NCI-H1930 (cell line): ENCODE measurements at places on chromosomes 7 and 10.

- DNase-seq = no peak
Observed at GRCh38 chr10:13938950-13939349, 352.2 kb downstream of the PRPF18 start.

- DNase-seq = no peak
Observed at GRCh38 chr7:38655833-38656774, 24.9 kb upstream of the AMPH start.

DNA sequence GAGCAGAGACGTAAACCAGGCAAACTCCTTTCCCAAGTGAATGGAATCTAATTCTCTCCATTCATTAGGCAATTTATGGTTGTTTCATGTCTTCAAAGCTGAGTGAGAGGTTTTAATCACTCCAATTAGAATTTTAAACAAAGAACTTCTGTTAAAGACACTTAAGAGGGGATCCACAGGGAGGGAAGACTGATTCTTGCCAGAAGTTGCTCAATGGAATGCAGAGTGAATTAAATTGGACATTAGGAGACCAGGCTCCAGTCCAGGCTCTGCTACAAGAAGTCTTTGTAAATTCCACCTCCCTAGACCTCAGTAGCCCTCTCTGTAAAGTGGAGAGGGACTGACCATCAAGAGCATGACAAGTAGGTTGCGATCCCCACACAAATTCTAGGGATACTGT, 130.7 kb upstream of the TMEM72 start:
- no peak for DNase-seq

GRCh38 chr7:155395176-155395797, 62.6 kb upstream of the EN2 start:
- no peak for DNase-seq

DNA sequence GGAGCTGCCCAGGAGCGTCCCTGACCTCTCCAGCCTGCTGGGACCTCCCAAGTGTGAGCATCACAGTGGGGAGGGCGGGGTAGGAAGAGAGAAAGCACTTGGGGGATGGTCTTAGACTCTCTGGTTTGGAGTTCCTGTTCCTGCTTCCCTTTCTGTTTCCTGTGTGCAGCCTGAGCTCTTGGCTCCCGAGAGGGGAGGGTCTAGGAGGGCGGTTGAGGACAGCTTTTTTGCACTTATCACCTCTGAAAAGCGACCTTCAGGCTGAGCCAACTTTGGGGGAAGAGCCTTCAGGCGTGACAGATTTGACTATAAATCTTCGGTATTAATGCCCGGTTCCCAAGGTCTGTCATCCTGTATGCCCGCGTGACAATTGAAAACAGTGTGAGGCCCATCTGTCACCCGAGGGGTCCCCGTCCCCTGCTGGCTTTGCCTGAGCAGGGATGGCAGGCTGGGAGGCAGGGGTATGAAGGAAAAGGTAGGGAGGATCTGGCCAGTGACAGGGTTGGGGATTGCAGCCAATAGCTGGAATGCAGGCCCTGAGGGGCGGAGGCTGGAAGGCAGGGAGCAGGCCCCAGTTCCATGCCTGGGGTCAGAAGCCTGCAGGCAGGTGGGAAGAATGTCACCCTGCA, 78.6 kb downstream of the CDH23 start:
- no peak for DNase-seq
